ENCODE measurements at places on chromosomes 2 and 18.
A peak's percentile ranks its signal among the peaks of the same experiment; 100 is the strongest.

DNA sequence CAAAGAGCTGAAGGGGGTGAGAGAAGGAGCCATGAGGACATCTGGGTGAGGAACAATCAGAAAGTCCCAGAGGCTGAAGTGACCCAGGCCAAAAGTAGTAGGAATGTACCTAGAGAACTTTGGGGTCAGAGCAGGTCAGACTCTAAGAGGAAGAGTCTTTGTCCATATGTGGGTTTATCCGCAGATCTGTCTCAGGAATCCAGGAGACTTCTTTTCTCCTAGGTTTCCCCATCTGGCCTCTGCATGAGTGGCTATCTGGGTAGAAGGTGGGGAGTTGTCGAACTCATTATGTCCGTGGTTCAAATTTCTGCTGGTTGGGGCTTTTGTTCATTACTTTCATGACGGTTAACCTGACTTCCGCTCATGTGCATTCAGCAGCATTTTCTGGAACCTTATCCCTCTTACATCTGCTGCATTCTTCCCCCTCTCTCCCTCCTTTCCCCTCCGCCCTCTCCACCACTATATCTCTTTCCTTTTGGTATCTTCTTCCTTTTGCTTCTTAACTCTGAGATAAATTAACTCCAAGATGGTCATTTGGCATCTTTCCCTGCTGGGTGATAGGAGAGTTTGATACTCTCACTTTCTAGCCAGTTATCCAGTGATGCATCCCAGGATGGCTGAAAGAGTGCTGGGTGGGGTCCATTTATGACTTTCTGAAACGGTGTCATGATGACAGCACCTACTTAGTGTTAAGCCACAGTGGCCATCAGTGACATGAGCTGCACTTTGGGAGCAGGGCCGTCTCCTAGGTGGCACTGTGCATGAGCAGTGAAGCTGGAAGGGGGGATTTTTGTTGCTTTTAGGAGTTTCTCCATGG, 2.1 kb downstream of the LIPG start:
- DNase-seq, result no peak

- no peak for DNase-seq
Observed at GRCh38 chr2:111710085-111710484, 173.9 kb downstream of the ANAPC1 start.

DNA sequence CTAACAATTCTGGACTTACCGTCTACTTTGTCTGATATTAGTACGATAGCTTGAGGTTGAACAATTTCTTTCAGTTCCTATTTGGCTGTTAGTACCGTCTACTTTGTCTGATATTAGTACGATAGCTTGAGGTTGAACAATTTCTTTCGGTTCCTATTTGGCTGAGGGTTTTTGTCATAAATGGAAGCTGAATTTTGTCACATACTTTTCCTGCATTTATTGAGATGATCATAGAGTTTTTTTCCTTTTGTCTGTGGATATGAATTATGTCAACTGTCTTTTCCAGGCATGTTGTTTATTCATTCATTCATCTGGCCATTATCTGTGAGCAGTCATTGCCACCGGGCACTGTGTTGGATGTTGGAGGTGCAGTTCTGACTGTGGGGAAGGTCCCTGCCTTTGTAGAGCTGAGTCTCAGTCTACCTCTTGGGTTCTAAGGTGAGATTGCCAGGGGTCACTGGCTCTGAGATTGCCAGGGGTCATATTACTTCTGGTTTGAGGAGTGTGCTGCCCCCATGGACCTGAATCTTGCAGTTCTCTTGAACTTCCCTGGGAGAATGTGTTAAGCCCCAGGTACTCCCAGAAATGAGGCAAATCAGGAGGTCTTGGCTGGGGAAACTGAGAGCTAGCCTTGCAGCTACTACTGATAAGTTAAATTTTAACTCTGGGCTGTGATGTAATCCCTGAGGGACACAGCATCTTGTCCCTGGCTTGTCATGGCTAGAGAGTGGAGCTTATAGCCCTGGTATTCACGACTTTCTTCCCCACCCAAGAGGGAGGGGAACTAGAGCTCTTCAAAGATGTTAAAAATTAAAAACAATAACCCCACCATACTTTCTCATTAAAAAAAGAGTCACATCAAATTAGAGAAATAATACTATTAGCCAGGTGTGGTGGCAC, 89.1 kb upstream of the MBOAT2 start:
- DNase-seq, result no peak

DNA sequence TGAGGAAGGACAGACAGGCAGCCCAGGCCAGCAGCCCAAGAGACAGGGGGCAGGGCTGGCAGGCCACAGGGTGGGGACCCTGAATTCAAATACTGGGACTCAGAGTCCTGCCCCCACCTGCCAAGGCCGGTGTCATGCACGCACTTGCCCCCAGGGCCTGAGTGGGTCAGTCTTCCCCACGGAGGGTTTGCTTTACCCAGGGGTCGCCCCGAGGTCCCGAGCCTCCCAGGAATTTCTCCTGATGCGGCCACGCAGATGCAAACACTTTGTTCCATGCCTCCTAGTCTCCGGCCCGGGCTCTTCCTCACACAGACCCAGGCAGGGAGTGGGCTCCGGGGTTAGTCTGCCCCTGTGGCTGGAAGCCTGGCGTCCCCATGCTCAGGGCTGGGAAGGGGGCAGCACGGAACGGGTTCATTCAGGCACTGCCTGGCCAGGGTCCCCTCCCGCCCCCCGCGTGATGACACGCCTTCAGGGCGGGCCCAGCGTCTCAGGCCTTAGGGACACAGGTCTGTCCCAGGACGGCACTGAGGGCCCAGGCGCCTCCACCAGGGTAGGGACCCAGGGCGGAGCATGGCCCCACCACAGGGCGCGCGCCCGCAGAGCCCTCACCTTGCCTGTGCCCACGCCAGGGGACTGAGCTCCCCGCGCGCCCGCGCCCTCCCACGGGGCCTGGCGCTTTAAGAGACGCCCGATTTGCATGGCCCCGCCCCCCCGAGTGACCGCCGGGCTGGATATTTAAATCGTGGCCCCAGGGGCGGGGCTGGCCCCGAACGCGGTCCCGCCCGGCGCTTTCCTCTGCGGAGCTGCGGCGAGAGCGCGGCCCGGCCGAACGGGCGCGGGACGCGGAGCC, at the start of gene SNED1:
Gene SNED1 (plus strand): TSS at position 763 of the 850 bp plus-strand sequence. CDS start 220 bp downstream, outside the sequence.
- no peak for DNase-seq

- DNase-seq, result no peak
Observed at GRCh38 chr2:44075541-44075940, 79.8 kb upstream of the LRPPRC start.

GRCh38 chr2:223008956-223009355, 43.0 kb upstream of the KCNE4 start:
- no peak for DNase-seq

GRCh38 chr2:37500031-37500430, 155.6 kb downstream of the QPCT start:
- no peak for DNase-seq

- peak; percentile 54 for DNase-seq
Observed at GRCh38 chr2:11168488-11168887, 13.2 kb downstream of the SLC66A3 start.

- DNase-seq, result no peak
Observed at GRCh38 chr2:152467677-152468410, 132.9 kb downstream of the FMNL2 start.
